Breast epithelium (tissue), 4 donors: ENCODE measurements at places on chromosomes 2 and 18.

DNA sequence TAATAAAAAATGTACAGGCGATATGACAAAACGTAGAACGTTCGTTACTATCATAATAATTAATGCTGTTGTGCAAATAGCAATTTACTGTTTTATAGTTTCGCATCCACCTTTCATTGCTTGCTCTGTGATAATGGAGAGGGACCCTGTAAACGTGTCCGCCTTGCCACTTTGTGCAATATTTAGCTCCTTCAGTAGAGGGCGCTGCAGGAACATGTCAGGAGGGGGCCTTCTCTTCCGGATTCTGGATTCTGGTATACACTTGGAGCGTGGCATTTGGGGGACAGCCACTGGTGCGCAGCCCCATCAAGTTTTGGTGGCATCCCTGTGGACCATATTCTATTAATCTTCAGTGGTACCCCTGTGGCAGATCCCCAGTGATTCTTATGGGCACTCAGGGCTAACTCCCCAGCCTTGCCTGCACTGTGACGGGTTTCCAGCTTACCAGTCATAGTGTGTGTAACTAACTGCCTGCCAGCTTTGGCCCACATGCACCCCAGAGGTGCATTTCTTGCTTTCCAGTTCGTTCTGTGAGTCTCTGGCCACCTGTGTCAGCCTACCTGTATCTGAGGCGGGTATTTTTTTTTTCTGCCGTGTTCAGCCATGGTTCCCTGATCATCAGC lies 140.3 kb downstream of the CYRIA start:
- no peak for DNase-seq

- DNase-seq = no peak
Observed at GRCh38 chr18:10114717-10115463, 201.1 kb downstream of the VAPA start.

DNA sequence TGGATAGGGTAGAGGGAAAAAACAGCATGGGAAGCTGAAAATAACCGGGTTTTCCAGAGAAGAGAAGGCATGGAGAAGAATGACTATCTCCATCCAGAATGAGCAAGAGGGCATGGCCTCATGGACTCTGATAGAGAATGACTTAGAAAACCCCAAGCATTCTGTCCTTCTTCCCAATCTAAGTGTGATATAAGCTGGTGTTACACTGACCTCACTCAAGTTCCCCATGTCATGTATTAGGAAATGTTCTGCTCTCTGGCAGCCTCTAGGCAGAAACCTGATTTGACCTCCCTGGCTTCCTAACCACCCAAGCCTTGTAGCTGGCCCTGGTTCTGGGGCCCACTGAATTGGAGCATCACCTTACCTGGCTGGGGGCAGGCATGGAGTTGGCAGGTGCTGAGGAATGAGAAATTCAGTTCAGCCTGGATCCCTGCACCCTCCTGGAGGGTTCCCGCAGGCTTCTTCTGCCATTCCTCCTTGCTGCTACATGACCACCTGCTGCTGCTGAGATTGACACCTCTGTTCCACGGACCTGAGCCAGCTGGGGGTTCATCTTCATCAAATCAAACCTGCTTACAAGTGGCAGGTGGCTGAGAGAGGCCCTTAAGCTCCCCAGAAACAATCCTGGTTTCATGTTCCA lies 5.2 kb upstream of the SIGLEC15 start:
- no peak for DNase-seq

DNA sequence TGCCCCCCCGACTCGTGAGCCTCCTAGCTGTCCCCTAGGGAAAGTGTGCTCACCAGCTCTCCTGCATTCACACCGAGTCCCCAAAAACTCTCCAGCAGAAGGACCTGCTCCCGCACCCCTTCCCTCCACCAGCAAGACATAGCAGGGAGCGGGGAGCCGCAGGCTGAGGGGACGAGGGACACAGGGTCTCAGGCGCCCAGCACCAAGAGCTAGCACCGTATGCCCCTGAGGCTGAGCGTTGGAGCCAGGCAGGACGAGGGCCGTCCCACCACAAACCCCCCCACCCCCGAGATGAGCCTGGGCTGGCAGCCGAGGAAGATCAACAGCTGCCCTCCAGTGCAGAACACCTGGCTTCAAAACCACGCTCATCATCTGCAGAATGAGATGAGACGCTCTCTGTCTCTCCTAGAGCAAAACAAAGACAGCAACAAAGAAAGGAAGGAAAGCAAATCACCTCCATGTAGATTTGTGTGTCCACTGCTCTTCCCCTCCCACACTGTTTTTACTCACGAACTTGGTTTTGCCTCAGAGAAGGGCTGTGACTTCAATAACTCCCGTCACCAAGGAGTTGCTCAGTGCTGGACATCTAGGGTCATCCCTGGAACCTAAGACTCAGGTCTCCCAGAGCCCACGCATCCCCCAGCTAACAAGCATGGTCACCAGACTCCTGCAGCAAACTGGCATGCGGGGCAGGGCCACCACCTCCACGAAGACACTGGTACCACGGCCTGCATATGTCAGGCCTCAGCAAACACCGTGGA lies 39.7 kb upstream of the SALL3 start:
- DNase-seq = no peak

- no peak for DNase-seq
Observed at GRCh38 chr2:138652378-138652777, 127.8 kb downstream of the NXPH2 start.

- no peak for DNase-seq
Observed at GRCh38 chr2:217846321-217846743, 156.5 kb downstream of the TNS1 start.

DNA sequence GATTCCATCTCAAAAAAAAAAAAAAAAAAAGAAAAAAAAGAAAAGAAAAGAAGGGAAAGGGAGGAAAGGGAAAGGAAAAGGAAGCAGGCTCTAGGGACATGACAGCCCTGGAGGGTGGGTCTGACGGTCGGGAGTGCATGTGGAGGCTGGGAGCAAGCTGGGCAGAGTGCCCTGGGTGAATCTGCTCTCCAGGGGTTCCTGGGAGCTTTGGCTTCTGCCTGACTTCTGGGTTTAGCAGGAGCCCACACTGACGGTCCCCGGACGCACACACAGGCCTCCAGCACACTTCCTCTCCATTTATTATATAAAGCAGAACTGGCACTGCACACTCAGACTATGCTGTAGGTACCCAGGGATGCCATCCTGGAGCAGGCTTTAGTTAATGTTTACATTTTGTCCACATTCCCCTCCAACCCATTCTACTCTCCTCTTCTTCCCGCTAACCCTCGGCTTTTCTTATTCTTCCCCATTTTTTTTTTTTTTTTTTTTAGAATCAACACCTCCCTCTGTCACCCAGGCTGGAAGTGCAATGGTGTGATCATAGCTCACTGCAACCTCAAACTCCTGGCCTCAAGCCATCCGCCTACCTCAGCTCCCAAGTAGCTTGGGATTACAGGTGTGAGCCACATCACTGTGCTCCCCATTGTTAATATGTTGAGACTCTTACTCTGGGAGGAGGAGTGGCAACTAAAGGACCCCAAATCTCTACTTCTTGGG lies 151.1 kb upstream of the SLC1A4 start:
- no peak for DNase-seq

DNA sequence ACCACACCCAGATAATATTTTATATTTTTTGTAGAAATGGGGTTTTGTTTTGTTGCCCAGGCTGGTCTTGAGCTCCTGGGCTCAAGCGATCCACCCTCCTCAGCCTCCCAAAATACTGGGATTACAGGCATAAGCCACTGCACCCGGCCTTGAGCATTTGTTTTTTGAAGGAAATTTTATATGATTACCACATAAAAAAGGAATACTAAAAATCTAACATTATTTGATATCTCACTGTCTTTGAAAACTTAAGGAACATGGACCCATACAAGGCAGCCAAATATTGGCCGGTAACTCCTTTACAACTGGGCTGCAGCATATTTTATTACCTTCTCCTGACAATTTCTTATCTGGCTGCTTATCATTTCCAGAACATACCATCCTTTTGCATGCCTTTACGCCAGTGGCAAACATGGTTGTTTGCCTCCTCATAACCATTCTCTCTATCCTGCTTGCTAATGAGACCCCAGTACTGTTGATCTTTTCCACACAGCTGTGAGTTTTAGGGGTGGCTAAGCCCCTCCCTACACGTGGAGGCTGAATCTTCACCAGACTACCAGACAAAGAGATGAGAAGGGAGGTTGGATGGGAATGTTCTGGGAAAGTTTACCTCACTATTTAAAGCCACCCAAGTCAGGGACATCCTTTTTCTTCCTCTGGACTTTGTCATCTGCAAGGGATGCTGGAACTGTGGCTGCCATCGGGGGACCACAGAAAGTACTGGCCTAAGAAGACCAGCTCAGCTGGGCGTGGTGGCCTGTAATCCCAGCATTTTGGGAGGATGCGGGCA lies 157.5 kb downstream of the TGIF1 start:
- no peak for DNase-seq

DNA sequence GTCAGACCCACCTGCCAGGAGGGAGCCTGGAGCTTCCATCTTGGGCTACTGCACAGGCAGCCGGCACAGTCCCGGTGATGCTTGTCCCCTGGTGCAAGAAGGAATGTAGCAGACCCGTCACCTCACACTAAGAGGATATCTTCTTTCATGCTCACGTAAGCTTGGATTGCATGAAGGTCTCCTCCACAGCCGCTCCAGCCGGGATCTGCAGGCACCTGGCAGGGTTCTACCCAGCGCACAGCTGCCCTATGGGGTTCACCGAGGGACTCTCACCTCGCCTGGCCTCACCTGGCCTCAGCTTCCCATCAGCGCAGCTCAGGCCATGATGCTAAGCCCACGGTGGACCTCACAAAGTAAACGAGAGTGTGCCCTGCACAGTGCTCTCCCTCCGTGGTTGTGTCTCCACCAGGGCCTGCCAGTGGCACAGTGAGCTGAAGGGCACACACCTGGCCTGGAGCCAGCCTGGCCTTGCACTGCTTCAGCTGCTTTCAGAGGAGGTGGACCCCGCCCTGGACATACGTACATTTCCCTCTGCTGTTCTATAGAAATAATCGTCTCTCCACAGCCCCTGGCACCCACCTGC lies 239.1 kb downstream of the SEPTIN10 start:
- DNase-seq = no peak

DNA sequence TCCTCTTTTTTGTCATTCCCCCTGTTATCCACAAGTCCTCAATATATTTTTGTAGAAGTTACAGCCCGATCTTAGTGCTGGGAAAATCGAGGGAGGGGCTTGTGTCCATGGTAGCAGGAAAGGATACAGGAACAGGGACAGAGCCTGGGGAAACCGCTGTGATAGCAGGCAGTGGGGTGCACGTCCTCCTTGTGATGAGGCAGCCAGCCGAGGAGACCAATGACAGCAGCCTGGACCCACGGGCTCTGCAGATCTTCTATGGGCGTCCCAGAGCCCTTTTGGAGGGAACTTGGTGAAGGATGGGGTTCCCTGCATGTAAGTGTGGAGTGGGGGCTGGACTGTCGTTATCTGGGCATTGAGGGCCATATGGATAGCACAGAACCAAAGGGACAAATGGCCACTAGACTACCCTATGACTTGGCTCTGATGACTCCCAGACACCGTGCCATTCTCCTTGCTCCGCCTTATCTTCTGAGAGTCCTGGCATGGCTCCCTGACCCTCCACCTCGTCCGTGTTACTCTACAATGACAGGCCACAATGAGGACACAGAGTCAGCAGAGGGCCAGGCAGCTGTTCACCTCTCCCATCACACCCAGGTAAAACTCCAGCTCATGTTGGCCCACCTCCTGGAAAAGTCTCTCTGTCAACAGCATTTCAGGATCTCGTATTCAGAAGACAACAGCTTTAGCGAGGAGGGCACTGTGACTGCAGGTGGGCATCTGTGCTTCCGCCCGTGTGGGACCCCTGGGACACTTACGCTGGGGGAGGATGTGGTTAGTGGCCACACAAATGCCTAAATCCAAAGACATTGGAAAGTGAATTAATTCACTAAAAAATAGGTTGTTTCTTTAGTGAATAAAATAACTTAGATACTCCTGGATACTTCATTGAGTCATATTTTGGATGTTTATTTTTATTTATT lies 100.1 kb downstream of the VAPA start:
- no peak for DNase-seq

DNA sequence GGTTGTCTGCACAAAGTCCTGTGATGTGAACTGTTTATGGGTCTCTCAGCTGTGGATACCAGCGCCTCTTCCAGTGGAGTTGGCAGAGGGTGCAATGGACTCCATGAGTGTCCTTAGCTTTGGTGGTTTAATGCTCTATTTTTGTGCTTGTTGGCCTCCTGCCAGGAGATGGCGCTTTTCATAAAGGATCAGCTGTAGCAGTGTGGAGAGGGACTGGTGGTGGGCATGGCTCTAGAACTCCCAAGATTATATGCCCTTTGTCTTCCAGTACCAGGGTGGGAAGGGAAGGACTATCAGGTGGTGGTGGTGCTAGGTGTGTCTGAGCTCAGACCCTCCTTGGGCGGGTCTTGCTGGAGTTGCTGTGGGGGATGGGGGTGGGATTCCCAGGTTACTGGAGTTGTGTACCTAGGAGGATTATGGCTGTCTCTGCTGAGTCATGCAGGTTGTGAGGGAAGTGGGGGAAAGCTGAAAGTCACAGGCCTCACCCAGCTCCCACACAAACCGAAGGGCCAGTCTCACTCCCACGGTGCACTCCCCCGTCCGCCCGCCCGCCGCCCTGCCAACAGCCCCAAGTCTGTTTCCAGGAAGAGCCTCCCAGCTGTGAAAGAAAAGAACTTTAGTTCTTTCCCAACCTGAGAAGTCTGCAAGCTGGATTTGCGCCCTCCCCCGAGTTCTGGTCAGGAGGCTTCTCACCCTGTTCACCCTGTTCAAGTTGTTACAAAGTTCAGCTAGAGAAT lies 108.1 kb downstream of the MARCO start:
- no peak for DNase-seq

GRCh38 chr2:122056853-122057252 lies 301.4 kb downstream of the TSN start:
- DNase-seq = no peak

DNA sequence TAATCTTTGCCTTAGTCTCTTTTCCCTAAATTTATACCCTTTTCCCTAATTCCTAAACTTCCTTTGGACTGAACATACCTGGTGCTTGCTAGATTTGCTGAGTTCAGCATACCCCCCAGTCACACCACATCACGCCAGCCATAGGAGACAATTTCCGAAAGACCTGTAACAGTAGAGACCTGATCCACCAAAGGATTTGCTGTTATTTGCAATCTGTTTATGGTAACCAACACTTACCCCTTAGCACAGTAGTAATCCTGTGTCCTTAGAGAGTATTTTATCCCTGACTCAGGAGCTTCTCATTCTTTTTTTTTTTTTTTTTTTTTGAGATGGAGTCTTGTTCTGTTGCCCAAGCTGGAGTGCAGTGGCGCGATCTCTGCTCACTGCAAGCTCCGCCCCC lies 8.6 kb downstream of the PSMG2 start:
- no peak for DNase-seq

- DNase-seq = no peak
Observed at GRCh38 chr18:46325895-46326294, 221.7 kb downstream of the HAUS1 start.

GRCh38 chr2:173347305-173348168 lies 7.1 kb upstream of the CDCA7 start:
- DNase-seq = no peak

DNA sequence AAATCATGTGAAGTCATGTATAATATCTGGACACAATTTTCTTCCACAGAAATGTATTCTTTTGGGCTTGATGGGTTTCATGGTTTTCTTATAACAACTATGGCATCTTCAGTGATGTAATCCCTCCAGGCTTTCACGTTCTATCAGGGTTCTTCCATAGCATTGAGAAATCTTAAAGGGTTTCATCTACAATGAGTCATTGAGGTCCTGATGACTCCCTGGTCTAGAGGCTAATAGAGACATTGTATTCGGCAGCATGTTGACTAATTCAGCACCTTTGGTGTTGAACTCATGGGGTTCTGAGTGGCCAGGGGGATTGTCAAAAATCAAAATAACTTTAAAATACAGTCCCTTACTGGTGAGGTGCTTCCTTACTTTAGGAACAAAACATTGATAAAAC lies 614.0 kb upstream of the CRIM1 start:
- DNase-seq = no peak
